Stimulated activated CD8-positive, alpha-beta memory T cell treated with anti-CD3 and anti-CD28 coated beads, Interleukin-7, amount 100 ng/mL, for 24 hours (primary cell): ENCODE measurements at places on chromosomes 7 and 10.

- no peak for DNase-seq
These were observed 10.3 kb downstream of the PKD1L1 start for GRCh38 chr7:47937711-47938573.

DNA sequence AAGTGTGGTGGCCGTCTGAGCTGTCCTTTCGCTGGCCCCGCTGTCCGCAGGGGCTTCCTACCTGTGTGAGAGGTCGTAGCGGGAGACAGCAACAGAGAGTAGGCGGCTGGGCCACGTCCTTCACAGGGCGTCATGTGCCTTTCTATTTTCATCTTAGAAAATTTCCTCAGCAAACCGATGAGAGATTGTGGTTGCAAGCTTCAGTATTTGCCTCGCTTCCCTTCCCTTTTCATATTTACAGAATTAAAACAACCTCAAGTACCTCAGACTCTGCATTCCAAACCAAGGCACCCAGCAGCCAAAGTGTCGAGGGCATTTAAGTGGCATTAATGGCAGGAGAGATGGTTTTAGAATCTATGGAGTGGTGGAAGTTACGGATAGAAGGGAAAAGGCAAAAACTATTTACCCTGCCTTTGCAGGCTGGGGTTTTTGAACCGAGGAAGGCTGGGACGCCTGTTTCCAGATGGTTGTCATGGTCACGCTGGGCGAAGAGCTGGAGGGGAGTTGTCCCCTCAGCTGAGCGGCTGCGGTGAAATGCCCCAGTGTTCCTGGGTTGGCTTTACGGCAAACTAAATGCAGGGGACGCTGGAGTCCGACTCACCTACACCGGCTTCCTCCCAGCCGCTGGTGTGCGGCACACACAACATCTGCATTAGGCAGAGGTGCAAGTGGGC is 41.9 kb downstream of the WIPI2 start:
- DNase-seq = no peak

- no peak for DNase-seq
These were observed 307.8 kb downstream of the REEP3 start for GRCh38 chr10:63829020-63829419.

- DNase-seq = no peak
These were observed 37.9 kb downstream of the PNLIPRP3 start for GRCh38 chr10:116465546-116465945.

DNA sequence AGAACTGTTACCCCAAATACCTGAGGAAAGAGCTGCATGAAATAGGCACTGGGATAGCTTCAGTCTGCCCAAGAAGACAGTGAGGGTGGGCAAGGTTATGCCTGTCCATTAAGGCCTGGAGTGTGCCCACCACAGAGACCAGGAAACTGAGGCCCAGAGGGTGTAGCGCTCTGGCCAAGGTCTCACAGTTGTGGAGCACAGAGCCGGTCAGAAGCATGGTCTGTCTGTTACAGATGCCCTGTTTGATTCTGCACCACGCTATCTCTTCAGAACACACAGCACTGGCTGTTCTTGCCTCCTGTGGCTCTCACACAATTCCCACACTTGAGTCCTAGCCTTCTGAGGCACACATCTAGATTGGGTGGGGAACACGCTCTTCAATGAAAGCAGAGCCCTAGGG is 261.4 kb downstream of the GRID1 start:
- DNase-seq = no peak

DNA sequence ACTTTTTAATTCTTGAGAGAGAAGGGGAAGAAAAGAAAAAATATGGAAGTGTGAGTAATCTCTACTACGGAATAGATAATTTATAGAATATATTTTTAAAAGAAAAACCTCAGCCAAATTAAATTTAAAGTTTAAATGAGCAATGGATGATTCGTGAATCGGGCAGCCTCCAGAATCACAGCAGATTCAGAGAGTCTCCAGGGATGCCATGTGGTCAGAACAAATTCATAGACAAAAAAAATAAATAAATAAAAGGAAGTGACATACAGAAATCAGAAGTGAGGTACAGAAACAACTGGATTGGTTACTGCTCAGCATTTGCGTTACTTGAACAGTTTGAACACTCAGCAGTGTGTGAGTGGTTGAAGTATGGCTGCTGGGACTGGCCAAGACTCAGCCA is 53.0 kb downstream of the PHYHIPL start:
- DNase-seq = no peak

GRCh38 chr10:86711513-86712316 is 43.4 kb downstream of the LDB3 start:
- DNase-seq = no peak

DNA sequence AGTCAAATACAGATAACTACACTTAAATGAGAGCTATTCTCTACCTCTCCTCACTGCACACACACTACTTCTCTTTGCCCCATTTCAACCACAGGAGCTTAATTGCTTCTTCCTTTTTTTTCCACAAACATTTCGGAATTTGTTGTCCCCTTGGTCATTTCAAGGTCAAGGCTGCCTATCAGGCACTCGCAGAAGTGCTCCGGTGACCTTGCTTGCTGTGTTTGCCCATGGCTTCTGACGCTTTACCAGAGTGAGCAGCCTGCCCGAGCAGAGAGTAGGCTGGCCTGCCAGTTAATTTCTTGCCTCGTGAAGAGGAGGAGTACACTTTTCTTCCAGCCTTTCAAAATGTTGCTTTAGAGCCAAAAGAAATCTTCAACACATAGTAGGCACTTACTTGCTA is 297.1 kb upstream of the LRGUK start:
- DNase-seq = no peak

GRCh38 chr7:134535272-134535918 is 8.0 kb downstream of the AKR1B10 start:
- DNase-seq = no peak

- no peak for DNase-seq
These were observed 484.2 kb upstream of the CELF2 start for GRCh38 chr10:10533437-10533836.

GRCh38 chr10:102312683-102313082 is 67.4 kb downstream of the GBF1 start:
- no peak for DNase-seq

- DNase-seq = peak; percentile 26
These were observed 48.8 kb upstream of the SMNDC1 start for GRCh38 chr10:110353244-110354119.

DNA sequence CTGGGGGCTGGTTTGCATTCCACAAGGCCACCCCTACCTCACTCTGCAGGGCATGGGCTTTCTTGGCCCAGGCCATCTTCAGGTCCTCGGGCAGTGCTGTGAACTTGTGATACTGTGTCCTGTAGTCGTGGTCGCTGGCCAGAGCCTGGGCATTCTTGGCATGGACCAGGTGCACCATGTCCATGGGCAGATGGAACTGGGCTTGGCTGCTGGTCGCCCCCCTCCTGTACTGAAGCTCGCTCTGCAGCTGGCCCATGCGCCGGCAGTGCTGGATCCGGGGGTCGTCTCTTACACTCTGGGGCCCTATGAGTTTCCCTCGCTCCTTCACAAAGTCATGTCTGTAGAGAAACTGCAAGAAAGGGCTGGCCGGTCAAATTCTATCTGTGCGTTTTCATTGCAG is 51.7 kb downstream of the HABP2 start:
- DNase-seq = no peak

DNA sequence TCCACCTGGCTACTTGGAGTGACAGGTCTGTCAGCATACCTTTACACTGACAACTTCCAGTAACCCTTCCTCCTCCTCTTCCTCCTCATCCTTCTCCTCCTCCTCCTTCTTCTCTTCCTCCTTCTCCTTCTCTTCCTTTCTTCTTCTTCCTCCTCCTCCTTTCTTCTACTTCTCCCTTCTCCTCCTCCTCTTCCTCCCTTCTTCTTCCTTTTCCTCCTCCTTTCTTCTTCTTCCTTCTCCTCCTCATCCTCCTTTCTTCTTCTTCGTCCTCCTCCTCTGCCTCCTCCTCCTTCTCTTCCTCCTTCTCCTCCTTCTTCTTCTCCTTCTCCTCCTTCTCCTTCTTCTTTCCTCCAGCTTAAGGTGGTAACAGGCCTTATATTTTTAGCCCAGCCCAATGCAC is 109.3 kb upstream of the PLXDC2 start:
- DNase-seq = no peak

GRCh38 chr7:8365499-8366110 is 67.8 kb upstream of the NXPH1 start:
- DNase-seq = no peak

DNA sequence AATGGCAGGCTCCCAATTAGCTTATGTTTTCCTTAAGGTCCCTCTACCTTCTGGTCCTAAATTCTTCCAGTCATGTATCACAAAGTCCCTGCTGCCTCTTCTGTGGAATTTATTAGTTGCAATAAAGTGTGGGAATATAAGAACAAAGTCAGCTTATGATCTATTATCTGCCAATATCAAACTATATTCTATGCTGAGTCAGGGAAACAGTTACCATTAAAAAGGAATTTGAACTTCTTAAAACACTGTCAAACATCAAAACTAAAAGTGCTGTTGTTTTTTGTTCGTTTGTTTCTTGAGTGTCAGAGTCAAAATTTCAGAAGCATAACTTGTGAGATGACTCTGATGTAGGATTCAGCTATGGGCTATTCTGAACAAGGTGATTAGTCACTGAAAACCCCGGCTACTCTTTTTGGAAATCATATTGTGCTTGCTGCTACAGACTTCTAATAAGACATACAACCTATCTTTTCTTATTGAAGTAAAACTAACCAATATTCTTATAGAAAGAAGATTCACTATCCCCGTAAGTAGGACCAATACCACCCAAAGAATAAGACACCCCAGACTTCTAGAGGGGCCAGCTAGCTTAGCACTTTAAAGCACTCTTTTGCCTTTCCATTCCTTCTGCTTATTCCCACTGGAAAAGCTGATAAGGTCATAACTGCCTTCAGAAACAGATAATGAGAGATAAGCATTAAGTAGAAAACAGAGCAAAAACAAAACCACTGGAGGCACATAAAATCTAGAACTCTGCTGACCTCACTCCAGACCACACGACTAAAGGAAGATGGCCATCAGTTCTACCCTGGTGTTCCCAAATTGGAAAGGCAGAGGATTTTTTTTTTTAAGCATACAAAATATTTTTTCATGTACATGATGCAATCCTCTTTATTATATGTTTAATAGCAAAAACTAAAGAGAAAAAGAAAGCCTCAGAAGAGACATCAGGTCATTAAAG is 370.6 kb downstream of the PARD3 start:
- no peak for DNase-seq

DNA sequence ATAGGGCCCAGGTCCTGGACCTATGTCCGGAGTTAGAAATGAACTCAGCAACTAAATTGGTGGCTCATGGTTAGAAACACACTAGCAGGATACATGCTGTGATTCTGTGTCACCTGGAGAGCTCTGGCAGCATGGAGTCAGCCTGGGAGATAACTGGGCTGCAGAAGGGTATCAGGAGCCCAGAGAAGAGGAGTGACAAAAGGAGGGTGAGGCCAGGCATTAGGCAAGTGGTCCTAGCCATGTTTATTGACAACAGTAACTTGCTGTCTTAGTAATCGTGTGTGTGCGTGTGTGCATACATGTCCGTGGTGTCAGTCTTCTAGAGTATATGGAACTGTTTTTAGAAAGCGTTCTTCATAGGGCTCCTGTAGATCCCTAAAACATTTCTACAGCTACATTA is 157.5 kb upstream of the PHYHIPL start:
- DNase-seq = no peak

GRCh38 chr7:5450549-5451327 is 27.1 kb upstream of the TNRC18 start:
- no peak for DNase-seq

GRCh38 chr7:64541438-64542359 is 21.2 kb downstream of the ZNF680 start:
- DNase-seq = no peak

GRCh38 chr7:106774768-106775551 is 90.1 kb upstream of the PIK3CG start:
- DNase-seq = peak; percentile 13

- no peak for DNase-seq
These were observed 58.0 kb downstream of the GNAT3 start for GRCh38 chr7:80453699-80454340.

GRCh38 chr7:17988141-17988540 is 39.5 kb downstream of the PRPS1L1 start:
- no peak for DNase-seq

DNA sequence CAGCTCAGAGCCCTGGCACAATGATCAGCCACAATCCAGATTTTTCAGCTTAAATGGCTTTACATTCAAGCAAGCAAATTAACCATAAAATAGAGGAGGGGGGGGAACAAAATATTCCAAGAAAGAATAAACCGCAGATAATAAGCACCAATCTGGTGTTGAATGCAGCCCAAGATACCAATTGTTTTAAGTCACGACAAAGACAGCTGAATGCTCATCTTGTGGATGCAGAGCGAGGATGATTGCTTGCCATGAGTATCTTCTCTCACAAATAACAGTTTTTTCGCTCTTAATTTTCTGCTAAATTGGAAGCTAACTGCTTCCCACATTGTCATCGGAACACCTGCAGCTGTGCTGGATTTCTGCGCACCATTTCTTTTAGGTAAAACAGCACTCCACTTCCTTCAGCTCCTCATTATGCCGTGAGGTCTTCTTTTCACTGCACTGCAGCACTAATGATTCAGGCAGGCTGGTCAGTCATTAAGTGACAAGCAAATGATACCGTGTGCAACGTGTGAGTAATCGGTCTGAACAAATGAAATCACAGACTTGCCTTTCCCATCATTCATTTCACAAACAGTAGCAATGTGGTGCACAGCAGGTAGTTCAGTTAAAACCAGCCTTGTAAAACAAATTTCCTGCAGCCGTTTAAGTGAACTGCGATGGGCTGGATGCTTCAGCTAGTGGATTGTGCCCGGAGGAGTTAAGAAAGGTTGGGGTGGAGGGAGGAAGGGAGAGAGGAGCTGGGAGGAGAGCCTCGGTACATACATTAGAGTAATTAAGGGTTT is 106.4 kb upstream of the CDCA7L start:
- no peak for DNase-seq

- DNase-seq = no peak
These were observed 69.1 kb downstream of the MEST start for GRCh38 chr7:130560972-130561371.

GRCh38 chr7:12888717-12889116 is 201.3 kb downstream of the ARL4A start:
- DNase-seq = no peak

DNA sequence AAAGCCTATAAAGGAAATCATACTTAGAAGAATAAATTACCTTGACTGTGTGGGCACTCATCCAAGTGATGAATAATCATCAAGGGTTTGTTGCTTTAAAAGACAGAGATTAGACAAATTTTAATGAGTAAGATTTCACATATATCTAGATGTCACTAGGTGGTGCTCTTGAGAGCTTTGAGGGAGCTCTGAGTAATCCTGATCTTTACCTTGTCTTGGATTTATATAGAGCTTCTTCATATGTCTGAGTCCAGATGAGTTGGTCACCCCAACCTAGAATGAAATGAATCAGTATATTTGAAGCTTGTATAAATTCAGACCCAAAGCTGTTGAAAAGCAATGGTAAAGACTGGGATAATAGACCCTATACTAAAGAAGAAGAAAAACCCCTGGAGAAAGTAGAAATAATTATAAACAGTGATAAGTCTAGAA is 3.7 kb downstream of the AGR2 start:
- DNase-seq = no peak
